ENCODE measurements at places on chromosomes 16 and 17.

DNA sequence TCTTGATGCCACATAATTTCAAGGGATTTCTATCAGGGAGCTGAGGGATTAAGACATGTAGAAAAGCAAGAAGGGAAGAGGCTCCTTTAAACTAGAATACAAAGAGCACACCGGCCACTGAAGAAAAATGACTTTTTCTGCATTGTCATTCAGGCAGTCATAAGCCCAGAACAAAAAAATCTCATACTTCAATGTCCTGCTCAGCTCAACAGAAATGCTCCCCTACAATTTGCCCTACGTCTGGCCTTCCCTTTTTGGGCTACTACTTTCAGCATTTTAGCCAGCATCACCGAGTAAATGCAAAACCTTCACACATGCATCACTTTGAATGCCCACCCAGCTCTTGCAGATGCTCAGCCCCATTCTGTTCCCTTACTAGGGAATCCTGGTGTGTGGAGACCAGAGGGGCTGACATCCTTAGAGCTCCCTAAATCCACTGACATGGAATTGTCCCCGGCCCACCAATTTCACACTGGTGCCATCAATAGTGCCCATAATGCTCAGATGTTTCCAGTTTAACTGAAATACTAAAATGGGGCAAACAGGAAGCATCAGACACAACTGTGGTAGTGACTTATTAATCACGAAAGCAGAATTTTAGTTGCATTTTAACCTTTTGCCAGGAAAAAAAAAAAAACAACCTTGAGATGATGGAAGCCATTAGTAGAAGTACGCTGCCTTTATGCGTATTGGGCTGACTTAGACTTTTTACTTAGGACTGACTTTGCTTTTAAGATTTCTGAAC is 2.7 kb downstream of the MAP3K14 start:
- no peak for DNase-seq

- no peak for DNase-seq
These were observed 412.0 kb downstream of the HAPSTR1 start for GRCh38 chr16:9503251-9503984.

GRCh38 chr17:66760324-66760723 is 74.6 kb upstream of the CACNG5 start:
- DNase-seq, result no peak

GRCh38 chr17:53039981-53040380 is 782.7 kb upstream of the KIF2B start:
- DNase-seq, result no peak

DNA sequence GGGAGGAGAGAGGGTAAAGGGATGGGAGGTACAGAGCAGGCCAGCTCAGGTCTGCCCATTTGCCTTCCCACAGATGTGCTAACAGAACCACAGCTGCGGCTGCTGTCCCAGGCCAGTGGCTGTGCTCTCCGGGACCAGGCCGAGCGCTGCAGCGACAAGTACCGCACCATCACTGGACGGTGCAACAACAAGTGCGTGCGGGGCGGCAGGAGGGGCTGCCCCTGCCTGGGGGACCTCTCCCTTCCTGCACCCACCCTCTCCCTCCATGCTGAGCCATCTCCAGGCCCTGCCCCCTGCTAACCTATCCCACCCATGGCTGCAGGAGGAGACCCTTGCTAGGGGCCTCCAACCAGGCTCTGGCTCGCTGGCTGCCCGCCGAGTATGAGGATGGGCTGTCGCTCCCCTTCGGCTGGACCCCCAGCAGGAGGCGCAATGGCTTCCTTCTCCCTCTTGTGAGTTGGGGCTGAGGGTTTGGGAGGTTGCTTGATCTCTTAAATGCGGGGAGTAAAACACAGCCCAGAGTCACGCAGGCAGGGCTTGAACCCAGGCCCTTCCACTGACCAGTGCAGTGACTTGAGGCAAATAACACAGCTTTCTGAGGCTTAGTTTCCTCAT is 1.2 kb downstream of the EPX start:
- DNase-seq, result no peak

DNA sequence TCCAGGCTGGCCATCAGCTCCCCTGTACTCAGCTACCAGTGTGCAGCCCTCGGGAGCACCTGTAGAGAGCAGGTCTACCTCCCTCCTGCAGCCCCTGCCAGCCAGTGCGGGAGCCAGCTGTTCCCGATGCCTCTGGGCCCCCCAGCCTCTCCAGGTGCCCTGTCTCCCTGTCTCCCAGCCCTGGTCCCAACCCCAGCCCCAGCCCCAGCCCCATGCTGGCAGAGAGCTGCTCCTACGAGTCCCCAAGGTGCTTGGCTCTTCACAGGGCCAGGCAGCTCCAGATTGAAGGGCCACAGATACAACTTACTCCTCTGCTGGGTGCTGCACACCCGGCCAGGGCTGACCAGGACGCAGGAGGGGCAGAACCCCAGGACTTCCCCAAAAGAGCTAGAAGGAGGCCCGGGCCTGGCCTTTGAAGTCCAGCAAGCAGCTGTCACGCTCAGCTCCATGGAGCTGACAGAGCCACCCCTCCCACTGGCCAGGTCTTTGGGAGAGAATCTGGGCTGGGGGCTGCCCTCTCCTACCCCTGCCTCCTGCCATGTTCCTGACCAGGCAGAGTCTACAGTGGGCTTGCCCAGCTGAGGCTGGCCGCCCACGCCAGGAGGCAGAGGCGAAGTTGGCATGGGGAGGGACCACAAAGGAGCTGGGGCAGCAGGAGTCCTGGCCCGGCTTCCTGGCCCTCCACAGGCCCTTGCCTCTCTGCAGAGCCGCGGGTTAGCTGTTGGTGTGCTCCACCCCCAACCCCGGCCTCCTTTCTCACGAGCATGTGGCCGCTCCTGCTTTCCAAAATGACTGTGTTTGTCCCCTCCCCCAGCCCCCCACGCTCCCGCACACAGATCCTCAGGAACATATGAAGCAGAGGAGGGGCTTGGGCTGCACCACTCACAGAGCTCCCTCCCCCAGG is 9.5 kb upstream of the ADAM11 start:
- DNase-seq, result no peak

DNA sequence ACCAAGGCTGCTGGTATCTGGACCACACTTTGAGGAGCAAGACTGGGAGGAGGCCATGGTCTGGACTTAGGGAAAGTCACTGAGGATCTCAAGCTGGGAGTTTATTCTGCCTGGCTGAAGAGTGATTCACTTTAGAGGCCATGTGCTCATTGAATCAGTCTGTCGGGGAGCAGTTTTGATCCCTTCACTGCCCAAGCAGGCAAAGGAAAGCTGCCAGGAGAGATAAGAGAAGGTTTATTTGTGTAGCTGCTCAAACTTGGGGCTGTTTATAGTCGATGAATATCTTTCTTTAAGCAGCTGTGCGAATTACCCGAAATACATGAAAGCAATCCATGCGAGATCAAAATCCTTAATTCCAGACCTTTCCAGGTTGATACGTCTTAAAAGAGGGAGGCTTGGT is 544.4 kb upstream of the EEF2KMT start:
- no peak for DNase-seq

DNA sequence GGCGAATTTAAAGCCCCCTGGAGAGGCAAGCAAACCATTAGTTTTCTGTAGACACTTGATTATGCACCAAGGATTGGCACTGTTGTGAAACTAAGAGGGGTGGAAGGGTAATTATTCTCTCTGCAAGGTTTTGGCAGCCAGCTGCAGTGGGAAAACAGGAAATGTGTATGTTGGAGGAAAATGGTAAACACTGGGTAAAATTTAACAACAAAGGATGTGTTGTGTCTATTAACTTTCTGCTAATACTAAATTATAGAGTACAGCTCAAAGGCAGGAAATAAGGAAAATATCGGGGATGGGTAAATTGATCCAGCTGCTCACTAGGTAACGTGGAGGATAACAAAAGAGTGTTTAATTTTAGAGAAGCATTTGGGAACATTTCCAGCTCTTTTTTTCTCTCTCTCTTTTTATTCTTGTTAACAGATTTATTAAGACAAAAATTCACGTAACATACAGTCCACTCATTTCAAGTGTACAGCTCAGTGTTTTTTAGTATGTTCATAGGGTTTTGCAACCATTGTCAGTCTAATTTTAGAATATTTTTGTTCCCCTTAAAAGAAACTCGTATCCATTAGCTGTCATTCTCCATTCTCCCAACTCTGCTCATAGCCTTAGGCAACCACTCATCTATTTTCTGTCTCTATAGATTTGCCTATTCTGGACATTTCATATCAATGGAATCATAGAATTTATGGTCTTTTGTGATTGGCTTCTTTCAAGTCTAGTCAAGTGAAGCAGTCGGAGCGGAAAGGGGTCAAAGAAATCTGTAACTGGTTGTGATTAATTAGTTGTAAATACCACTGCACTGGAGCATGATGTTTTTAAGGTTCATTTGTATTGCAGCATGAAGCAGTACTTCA is 41.8 kb downstream of the TANGO6 start:
- no peak for DNase-seq

DNA sequence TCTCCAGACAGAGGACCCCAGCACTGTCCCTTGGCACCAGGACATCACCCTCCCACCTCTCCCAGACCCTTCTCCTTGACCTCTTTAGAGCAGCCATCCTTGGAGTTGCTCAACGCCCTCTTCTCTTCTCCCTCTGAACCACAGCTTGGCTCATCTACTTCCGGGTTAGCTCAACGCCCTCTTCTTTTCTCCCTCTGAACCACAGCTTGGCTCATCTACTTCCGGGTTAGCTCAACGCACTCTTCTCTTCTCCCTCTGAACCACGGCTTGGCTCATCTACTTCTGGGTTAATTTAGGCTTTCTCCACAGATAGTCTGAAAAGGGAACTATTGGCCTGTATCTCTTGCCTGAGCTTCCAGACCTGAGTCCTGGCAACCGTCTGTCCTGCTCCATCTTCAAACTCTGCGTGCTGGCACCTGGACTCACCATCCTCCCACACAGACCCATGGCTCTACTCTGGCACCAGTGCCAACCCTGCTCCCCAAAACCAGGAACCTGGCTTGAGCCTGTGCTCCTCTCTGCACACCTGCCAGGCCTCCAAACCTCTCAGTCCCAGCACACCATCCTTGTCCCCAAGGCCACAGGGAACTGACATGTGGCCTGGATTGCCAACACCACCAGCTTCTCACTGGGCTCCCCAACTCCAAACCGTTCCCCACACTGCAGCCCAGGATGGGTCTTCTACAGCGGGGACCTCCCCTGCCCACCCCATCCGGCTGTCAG is 25.3 kb upstream of the FAAP100 start:
- no peak for DNase-seq

All from activated T-cell treated with anti-CD3 and anti-CD28 coated beads for 48 hours (primary cell).